ENCODE measurements at places on chromosomes 4 and X. TPM values are rescaled to one million over a fixed set of nuclear protein-coding genes. Genes with fewer than 3 reads are reported as not detected.

DNA sequence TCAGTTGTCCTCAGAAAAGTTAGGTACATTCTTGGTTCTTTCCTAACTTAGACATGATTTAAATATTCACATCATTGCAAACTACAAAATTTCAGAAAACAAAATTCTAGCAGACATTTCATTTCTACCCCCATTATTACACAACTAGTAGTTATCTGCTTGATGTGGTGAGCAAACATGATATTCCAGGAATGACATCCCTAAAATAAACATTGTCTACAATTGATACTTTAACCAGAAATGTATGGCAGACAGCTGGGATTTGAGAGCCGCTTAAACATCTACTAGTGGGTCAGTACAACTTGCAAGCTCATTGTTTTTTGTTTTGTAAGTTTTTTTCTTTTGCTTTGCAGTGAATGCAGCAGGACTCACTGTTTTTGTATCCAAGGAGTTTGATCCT lies 32.1 kb upstream of the AMBN start:
- DNase-seq = no peak
- no peaks in the 10 kb centered on the region for H3K36me3 ChIP-seq
- H3K4me3 ChIP-seq = no peak overlapping the region
- peaks cover 7% of the 10 kb centered on the region for H3K4me1 ChIP-seq

The INTS6L gene
- 6.9 TPM for total RNA-seq

DNA sequence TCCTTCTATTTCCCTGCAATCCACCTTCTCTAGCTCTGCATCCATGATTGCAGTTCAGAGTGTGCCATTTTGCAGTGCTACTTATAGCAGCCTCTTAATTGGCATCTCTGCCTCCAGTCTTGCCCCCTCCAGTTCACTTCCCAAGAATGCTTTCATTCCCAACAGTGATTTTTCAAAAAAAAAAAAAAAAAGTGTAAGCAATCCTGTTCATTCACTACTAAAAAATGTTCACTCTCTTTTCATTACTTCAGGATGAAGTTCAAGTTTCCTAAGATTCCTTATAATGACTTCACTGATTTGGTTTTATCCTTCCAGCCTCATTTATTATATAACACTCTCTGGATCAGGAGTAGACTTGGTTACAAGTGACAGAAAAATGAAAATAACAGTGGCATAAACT lies 124.7 kb upstream of the LNX1 start:
- H3K4me1 ChIP-seq = peaks cover 6% of the 10 kb centered on the region
- H3K27me3 ChIP-seq = no peaks in the 10 kb centered on the region
- no peak for DNase-seq
- no peak overlapping the region for H3K27ac ChIP-seq

DNA sequence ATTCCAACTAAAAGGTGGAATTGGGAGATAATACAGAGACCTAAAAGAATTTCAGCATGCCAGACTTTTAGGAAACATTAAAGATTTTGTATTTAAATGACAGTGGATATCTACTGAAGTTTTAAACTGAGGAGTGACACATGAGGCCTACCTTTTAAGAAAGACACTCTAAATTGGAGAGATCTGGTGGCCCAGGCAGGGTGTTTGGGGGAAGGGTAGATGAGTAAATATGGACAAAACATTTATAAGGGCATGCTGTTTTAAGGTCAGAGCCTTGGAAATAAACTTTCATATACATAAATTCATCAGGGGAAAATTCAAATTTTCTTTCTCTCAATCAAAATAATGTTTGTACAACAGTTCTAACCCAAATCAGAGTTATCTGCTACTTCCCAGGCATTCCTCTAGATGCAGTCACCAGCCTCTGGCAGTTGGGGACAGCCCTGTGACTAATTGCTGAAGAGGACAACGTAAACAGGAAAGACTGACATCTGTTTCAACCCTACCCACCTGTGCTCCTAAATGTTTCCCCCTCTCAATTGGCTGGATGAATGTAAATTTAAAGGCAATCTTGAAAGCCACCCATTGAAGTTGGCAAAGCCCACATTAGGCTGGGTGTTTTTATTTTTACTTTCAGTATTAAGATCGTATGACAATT lies 1646.9 kb upstream of the ADGRL3 start:
- no peak overlapping the region for H3K27ac ChIP-seq
- no peaks in the 10 kb centered on the region for H3K27me3 ChIP-seq
- DNase-seq = no peak
- H3K36me3 ChIP-seq = no peaks in the 10 kb centered on the region

DNA sequence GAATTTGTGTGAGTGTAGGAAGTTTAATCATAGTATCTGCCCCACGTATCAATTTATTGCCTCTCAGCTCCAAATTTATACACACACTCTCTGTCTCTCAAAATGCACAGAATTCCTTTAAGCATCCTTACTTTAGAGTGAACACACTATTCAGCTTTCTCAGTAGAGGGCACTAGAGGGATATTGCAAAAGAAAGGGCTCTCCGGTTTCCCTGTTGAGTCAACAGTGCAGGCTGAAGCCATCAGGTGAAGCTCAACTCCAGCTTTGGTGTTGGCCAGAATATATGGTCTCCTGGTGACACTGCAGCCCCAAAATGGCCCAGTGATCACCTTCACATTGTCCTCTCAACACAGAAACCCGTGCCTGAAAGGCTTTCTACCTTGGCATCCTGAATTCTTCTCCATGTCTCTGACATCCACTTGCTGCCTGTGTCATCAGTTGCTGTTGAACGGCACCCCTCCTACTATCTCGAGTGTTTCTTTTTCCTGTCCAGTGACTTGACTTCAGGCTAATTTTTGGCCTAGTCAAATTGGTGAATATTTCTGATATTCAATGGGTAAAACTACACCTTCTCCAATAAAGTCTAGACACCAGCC lies 670.5 kb downstream of the GABRG1 start:
- no peaks in the 10 kb centered on the region for H3K27me3 ChIP-seq
- H3K4me3 ChIP-seq = no peak overlapping the region
- no peak overlapping the region for H3K27ac ChIP-seq
- no peaks in the 10 kb centered on the region for H3K4me1 ChIP-seq
- no peak for DNase-seq
- no peaks in the 10 kb centered on the region for H3K36me3 ChIP-seq

The RTL3 gene
- not detected for total RNA-seq

GRCh38 chr4:175776217-175776616 lies 35.8 kb downstream of the GPM6A start:
- no peak for DNase-seq
- no peaks in the 10 kb centered on the region for H3K36me3 ChIP-seq
- H3K4me1 ChIP-seq = no peaks in the 10 kb centered on the region
- no peak overlapping the region for H3K27ac ChIP-seq
- H3K4me3 ChIP-seq = no peak overlapping the region

GRCh38 chr4:110869862-110870572 lies 247.1 kb upstream of the PITX2 start:
- no peak for DNase-seq
- H3K36me3 ChIP-seq = no peaks in the 10 kb centered on the region
- H3K27ac ChIP-seq = no peak overlapping the region
- H3K27me3 ChIP-seq = no peaks in the 10 kb centered on the region
- H3K4me3 ChIP-seq = no peak overlapping the region

DNA sequence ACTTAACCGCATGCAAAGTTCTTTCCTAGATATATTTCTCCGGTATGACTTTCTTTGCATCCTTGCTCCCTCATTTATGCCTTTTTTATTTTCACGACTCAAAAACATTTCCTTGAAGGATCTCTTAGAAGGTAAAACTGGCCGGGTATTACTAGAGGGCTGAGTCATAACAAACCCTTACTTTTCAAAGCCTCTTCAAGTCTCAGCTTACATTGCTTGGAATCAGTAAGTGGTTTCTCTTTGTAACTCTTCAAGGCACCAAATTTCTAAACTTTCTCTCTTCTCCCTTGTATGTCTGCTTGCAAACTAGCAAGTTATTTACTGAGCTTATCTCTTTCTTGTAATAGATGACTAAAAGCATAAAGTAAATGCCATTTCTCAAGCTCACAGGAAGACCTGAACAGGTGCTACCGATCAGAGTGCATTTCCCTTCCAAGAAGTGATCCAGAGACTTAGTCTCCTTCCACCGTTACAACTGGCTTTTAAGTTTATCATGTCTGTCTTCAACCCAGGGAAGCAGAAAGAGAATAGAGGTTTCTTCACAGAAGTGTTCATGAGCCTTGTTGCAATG lies 75.5 kb downstream of the ANXA10 start:
- no peaks in the 10 kb centered on the region for H3K27me3 ChIP-seq
- DNase-seq = no peak
- H3K27ac ChIP-seq = no peak overlapping the region
- H3K36me3 ChIP-seq = no peaks in the 10 kb centered on the region
- H3K4me1 ChIP-seq = no peaks in the 10 kb centered on the region

GRCh38 chrX:123487669-123488068 lies 245.2 kb downstream of the THOC2 start:
- no peaks in the 10 kb centered on the region for H3K4me1 ChIP-seq
- H3K4me3 ChIP-seq = no peak overlapping the region
- H3K36me3 ChIP-seq = no peaks in the 10 kb centered on the region
- no peak overlapping the region for H3K27ac ChIP-seq
- no peaks in the 10 kb centered on the region for H3K27me3 ChIP-seq

DNA sequence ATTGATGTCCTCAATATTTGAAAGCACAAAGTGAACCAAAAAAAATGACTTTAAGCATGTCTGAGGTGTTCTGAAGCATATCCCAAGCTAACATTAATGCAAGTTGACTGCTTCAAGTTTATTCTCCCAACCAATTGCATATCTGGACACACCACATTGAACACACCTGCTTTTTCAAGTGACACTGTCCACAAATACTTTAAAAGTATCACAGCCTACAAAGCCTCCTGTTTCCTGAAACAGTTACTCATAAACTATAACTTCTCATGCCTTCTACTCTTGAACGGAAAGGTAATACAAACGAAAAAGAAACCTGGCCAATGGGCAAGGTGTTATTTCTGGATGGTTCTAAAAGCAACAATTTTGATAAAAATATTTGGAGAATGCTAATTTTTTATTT lies 1.1 kb downstream of the CDKL2 start:
- DNase-seq = no peak
- peak overlapping the region; percentile 74 for H3K4me3 ChIP-seq
- no peaks in the 10 kb centered on the region for H3K36me3 ChIP-seq
- H3K27me3 ChIP-seq = no peaks in the 10 kb centered on the region
- H3K4me1 ChIP-seq = peaks cover 14% of the 10 kb centered on the region

DNA sequence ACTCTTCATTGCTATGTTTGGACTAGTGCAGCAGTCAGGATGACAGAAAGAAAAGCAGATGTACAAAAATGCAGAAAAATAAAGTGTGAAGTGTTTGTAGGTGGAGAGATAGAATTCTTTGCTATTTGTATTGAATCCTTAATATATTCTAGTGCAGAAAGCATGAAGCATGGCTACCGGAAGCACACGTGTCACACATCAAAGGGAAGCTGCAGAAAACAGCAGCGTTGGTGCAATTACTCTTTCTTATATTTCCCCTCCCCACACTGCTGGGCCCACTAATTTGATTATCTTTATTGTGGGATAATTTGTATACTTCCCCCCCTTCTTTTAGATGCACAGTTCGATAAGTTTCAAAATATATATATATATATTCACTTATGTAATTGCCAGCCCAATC lies 35.9 kb upstream of the TAPT1 start:
- DNase-seq = no peak
- no peak overlapping the region for H3K27ac ChIP-seq
- H3K36me3 ChIP-seq = no peaks in the 10 kb centered on the region

- H3K36me3 ChIP-seq = no peaks in the 10 kb centered on the region
- H3K4me1 ChIP-seq = no peaks in the 10 kb centered on the region
- H3K4me3 ChIP-seq = no peak overlapping the region
- no peaks in the 10 kb centered on the region for H3K27me3 ChIP-seq
- DNase-seq = no peak
- no peak overlapping the region for H3K27ac ChIP-seq
Measured at GRCh38 chr4:167956676-167957075, 135.7 kb upstream of the ANXA10 start.

- H3K36me3 ChIP-seq = no peaks in the 10 kb centered on the region
- DNase-seq = no peak
- no peak overlapping the region for H3K27ac ChIP-seq
Measured at GRCh38 chr4:70712150-70712549, 9.6 kb upstream of the RUFY3 start.

DNA sequence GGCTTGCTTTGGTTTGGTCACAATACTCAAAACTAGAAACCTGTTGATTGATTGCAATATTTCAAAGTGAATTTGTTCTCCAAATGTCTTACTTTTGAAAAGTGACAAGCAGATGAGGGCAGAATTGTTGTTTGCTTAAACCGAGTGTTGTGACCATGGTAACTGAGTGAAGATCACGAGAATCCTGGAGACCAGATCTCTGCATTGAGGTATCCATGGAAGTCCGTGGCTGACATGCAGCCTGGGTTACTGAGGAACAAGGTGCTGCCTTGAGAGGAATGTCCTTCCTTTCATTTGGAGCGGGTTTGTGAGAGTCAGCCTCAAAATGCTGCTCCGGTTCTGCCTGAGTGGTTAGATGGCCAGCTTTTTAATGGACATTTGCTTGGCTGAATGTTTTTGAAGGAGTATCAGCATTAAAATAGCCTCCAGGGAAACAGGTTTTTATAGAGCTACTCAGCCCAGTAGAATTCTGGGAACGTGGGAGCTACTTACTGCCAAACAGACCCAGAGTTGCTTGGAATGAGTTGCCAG lies 31.3 kb downstream of the NYX start:
- no peaks in the 10 kb centered on the region for H3K4me1 ChIP-seq
- no peak overlapping the region for H3K27ac ChIP-seq
- DNase-seq = no peak

DNA sequence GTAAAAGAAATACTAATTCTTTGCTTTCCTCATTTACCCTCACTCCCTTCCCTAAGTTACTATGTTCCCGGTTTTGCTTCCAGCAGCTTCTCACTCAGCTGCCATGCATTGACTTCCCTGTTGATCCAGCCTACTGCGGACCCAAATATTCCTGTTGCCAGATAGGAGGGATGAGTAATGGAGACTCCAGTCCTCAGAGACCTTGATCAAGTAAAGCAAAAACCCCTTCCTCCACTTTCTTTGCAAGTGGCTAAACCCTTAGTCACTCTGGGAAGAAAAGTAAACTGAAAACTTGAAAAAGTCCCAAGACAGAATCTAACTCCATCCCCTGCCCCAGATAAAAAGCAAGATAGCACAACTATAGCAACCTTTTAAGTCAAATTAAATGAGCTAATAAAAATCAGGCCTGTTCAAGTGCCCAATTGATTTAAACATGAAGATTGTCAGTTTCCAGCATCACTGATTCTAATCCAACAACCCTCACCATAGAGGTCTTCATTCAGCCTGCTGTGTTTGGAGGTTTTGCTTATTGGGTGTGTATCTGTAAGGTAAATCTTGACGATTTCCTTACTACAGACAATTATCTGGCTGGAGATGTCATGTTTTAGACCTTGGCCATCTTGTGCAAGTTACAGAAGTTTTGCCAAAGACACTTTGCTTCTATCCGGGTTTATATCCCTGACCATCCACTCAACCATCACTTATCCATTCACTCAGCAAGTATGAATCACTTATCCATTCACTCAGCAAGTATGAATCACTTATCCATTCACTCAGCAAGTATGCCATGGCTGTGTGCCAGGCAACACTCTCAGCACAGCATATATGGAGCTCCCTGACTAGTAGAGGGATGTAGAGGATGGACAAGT lies 17.6 kb downstream of the FGFBP1 start:
- no peak overlapping the region for H3K27ac ChIP-seq
- no peak overlapping the region for H3K4me3 ChIP-seq
- H3K27me3 ChIP-seq = no peaks in the 10 kb centered on the region

The CLTRN gene
- total RNA-seq = 0.38 TPM

The TASL gene
- total RNA-seq = 8.0 TPM

The DSPP gene
- total RNA-seq = not detected

GRCh38 chr4:57059890-57060716 lies 50.1 kb downstream of the IGFBP7 start:
- no peaks in the 10 kb centered on the region for H3K27me3 ChIP-seq
- no peak overlapping the region for H3K27ac ChIP-seq
- H3K36me3 ChIP-seq = no peaks in the 10 kb centered on the region
- no peak overlapping the region for H3K4me3 ChIP-seq
- H3K4me1 ChIP-seq = peaks cover 31% of the 10 kb centered on the region

The FSTL5 gene
- not detected for total RNA-seq

Data from lower lobe of right lung (tissue), 2 donors.